ENCODE measurements at places on chromosomes 3 and 15. TPM values are rescaled to one million over a fixed set of nuclear protein-coding genes. Genes with fewer than 3 reads are reported as not detected.

CYP19A1 gene
- not detected for total RNA-seq

FGF7 gene
- total RNA-seq: not detected

NEDD4 gene
- 36.7 TPM for total RNA-seq

CFAP44 gene
- total RNA-seq: 3.1 TPM

CATSPER2 gene
- total RNA-seq: 1.5 TPM

CHRNA3 gene
- total RNA-seq: 1.6 TPM

RPSA gene
- total RNA-seq: 2,504 TPM

CMTM8 gene
- total RNA-seq: 2.1 TPM

ITIH1 gene
- not detected for total RNA-seq

MYL3 gene
- not detected for total RNA-seq

RNU5B-1 gene
- not detected for total RNA-seq

RBMS3 gene
- 0.65 TPM for total RNA-seq

FANCI gene
- total RNA-seq: 125 TPM

GJD2 gene
- not detected for total RNA-seq

- DNase-seq: no peak
Observed at GRCh38 chr3:122578069-122578740, 755 bp downstream of the PARP15 start.

GRCh38 chr3:59006634-59007517 lies 42.9 kb downstream of the CFAP20DC start:
- no peak for DNase-seq

DNA sequence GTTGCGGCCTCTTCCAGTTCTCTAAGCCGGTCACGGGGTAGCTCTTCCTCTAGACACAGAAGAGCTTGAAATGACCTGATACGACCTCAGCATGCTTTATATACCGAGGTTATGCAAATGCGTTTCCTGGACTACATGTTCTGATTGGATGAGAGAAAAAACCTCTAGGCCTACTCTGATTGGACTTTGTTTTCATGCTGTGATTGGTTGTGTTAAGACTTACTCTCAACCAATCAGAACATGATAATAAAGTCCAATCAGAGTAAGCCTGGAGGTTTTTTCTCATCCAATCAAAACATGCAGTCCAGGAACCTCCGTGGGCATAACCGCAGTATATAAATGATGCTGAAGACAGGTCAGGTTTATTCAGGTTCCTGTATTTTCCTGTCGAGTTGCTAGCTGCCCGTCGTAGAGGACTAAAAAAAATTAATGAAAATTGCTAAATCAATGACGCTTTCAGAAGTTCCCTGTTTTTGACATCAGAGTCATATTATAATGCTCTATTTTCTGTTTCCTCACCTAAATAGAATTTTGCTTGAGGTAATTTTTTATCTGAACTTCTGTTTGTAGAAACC lies 177.4 kb downstream of the POTEB3 start:
- DNase-seq: no peak

DNA sequence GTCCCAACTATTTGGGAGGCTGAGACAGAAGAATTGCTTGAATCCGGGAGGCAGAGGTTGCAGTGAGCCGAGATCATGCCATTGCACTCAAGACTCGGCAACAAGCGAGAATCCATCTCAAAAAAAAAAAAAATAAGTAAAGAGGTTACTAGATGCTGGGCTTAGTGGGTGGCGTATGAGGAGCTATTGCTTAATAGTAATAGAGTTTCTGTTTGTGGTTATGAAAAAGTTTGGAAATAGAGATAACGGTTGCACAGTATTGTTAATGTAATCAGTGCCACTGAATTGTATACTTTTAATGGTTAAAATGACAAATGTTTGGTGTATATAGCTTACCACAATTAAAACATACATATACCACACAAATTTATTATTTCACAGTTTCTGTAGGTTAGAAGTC lies 14.7 kb upstream of the HHATL start:
- DNase-seq: no peak

DNA sequence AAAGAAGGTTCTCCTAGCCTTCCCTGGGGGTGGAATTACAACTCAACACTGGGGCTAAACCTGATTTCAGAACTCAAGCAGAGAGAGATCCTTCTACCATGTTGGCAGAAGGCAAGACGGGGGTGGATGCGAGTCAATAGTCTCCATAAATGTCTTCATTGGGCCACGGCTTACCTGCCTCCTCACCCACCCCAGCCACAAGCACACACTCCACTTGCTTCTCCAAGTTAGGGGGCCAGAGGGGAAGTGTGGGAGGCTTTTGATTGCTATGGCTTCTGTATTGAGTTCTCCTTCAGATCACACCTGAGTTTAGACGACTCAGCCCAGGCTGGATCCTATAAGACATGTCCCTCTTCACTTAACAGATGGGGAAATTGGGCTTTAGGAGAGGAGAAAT lies 178.9 kb downstream of the UACA start:
- no peak for DNase-seq

DNA sequence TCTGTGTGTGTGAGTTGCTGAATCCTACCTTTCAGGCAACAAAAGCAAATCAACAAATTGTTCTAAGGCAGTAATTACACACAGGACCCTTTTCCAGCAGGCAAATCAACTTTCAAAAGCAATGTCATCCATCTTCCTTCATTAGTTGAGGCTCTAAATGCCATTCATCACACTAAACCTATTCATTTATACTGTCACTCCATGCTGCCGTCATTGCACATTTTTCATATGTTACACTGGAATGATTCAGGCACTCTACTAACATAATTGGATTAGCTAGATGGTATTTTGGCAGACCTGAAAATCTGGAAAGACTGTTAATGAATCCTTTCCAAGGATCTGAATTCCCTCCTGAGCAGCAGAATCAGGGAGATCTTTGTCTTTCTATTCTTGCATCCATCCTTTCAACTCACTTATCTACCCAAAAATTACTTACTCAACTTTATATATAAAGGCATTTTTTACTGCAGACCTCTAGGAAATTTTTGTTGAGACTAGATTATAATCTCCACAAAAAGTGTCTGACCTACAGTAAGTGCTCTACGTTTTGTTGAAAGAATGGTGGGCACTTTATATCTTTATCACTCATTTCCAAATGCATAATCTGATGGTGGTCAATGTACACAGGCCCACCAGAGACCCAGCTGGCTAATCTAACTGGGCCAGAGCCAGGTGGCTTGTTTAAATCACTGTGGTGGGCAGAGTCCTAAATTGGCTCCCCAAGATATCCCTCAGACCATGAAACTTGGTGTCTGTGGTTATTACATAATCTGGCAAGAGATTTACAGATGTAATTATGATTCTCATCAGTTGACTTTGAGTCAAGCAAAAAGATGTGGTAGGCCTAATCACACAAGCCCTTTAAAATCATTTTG lies 25.0 kb downstream of the MIX23 start:
- no peak for DNase-seq

- peak; percentile 77 for DNase-seq
Observed at GRCh38 chr3:140206196-140207040, 271.4 kb downstream of the CLSTN2 start.

DNA sequence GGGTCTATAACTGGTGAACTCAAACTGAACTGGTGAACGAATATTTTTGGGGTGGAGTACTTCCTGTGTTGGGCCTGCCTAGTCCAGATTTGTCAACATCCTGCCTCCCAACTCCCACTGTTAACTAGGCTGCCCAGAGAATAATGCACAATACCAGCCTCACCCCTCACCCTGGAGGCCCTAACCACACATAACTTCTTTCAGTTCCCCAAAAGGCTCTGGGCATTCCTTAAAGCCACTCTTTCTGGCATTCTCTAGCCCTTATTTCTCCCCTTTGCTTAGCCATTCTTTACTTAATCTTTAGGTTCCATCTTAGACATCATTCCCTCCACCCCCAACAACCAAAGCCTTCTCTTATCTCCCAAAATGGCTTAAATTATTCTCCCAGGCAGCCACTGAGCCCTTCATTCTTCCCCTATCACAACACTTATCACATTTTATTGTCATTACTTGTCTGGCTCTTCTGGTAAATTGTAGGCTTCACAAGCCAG lies 9.1 kb upstream of the SEC11A start:
- DNase-seq: no peak

DNA sequence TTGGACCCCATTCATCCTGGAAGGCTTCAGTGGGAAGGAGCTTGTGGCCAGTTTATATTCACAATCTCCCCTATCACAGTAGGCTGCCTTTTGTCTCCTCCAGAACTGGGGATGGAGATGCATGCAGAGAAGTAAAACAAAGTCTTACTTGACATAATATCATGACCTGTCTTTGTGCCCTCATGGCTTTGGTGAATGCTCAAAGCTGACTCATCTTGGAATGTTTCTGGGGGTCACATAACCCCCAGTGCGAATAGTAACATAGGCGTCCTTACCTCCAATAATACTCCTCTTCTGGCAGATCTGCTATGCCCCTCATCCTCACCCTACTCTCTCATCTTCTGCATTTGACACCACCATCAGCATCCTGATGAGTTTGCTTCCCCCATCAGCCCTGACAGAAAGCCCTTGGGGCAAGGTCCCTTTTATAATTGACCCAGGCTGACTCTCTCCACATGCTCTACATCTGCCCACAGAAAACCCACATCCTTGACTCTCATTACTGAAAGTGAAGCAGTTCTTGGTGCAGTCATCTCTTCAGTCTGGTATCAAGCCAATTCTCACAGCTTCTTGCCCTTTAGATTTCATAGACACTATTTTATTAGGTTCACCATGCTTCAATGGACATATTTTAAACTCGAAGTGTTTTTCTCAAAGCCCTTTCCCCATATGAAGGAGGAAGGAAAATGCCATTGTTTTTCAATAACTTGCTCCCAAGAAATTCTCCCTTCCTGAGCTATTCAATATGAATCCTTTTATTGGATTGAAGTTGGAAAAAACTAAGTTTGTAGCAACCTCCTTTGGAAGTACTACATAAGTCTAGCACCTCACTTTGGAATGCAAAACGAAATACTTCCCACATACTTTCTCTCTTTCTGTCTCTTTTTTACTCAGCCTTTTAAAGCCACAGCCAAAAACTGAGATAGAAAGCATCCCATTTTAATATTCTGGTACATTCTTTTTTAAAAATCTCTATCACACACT lies 36.6 kb downstream of the OSTN start:
- no peak for DNase-seq

GRCh38 chr3:36317915-36318314 lies 62.4 kb upstream of the STAC start:
- DNase-seq: no peak

DNA sequence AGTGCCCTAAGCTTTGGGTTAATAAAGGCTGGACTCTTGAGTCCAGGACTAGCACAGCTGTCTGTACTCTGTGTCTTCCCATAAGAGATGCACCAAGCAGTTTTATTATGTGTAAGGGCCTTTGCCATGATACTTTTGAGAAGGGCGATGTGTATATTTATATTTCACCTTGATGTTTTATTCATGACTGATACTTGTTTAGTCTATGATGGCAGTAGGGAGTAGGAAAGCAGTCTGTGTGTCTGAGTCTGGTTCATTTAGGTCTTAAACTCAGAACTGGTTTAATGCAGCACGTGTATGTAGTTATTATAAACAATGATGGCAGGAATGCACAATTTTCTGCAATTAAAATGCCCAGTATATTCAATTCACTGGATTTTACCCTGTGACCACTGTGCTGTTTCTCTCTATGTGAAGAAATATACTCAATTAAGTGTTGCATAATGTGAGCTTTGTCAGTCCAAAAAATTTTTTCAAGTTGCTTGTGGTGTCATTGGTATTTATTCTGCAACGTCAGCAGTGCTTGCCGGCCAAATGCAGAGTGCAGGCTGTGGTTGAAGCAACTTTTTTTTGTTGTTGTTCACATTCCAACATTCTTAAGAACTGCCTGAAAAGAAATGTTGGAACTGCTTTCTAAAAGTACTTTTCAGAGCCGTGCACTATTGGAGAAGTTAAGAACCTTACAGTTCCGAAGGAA lies 423.7 kb upstream of the SEMA6D start:
- DNase-seq: peak; percentile 40

- no peak for DNase-seq
Observed at GRCh38 chr3:58341376-58341775, 8.7 kb downstream of the PXK start.

- DNase-seq: no peak
Observed at GRCh38 chr15:89186803-89187202, 34.6 kb downstream of the RLBP1 start.

- DNase-seq: no peak
Observed at GRCh38 chr3:126266850-126267168, 86.4 kb upstream of the ALDH1L1 start.

GRCh38 chr15:48392356-48392755 lies 61.1 kb downstream of the DUT start:
- DNase-seq: no peak

GRCh38 chr15:31106495-31107300 lies 5.2 kb upstream of the TRPM1 start:
- no peak for DNase-seq

- DNase-seq: no peak
Observed at GRCh38 chr3:119342176-119342575, 48.0 kb downstream of the ARHGAP31 start.

- no peak for DNase-seq
Observed at GRCh38 chr3:9976721-9977709, 9.6 kb downstream of the EMC3 start.

GRCh38 chr3:37114251-37115145 lies 59.9 kb downstream of the LRRFIP2 start:
- DNase-seq: no peak

GRCh38 chr15:52257734-52258062 lies 37.9 kb downstream of the MYO5C start:
- DNase-seq: peak; percentile 76

DNA sequence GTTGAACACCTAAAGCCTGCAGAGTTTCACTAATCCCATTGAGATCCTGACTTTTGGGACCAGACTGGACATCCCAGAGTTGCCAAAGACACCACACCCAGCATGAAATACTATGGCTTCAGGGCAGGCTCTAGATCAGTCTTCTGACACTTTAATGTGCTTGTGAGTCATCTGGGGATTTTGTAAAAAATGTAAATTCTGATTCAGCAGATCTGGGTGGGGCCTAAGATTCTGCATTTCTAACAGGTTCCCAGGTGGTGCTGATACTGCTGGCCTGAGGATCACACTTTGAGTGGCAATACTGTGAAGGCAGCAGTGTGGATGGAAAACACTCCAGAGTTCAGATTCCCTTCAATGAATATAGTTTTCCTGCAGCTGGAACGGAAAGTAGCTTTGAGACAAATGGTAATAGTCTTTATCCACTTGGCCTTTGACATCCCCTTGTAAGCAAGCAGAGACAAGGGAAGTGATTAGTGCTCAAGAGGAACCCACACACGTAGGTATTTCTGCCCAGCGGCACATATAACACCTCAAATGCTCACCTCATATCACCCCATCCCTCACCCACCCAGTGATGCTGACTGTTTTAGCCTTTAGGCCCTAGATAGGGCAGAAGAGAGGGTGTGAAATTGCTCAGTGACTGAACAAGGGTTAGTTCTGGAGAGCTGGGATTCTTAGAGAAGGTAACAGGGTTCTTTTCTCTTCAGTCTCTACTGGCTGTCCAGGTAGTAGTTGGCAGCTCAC lies 51.5 kb upstream of the GSK3B start:
- DNase-seq: no peak

DNA sequence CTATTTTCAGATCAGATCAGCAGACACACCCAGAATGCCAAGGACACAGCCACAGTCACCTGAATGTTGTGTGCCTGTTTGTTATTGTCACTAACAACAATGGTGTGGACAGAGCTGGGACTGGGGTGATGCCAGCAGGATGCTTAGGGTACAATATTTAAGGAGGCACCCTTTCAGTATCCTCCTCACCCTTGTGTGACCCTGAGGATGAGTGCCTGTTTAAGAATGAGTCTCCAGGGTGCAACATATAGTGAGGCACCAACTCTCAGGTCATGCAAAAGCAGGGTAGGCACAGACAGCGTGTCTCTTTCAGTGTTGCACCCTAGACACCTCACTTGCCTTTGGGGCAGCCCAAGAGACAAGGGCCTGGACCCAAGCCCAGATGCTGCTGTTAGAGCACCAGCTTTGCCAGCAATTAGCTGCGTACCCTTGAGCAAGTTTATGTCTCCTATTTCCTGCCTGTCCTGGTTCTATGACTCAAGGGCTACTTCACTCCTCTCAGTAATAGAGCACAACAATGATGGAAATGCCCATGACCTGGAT lies 122.6 kb downstream of the AQP9 start:
- DNase-seq: no peak
